ENCODE measurements at places on chromosomes 5 and 9.

- peak; percentile 92 for DNase-seq
Observed at GRCh38 chr9:35646533-35647265, 4.0 kb downstream of the SIT1 start.

DNA sequence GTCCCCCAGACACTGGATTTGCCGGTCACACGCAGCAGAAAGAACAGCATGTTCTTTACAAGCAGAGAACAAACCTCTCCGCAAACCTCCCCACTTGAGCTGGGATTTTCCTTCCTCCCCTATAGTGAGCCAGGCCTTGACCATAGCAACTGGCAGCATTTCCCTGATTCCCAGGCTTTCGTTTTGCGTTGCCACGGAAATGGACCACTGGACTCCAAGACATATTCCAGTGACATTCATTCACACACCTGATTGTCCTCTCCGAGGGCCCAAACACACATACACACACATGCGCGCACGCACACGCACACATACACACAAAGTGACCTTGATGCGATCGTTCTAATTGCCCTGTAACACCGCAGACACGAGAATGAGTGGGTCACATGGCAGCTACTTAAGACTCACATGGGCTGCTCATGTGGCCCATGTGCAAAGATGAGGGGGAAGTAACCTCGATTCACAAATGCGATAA lies 80.9 kb upstream of the CPEB4 start:
- no peak for DNase-seq

DNA sequence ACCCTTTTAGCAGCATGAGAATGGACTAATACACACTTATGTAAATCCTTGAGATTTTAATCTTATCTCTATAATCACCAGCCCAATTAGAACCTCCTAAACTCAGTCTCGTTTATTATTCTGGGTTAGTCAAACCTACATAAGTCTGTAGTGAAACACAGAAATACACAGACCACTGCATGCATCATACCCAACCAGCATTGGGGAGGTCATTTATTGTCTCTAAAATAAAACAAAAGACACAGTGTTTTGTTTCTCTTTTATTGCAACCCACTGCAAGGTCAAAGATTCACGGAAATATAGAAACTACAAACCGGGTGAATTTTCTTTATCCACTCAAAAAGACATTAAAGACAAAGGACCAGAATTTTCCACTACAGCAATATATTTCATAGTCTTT lies 188.1 kb upstream of the EFNA5 start:
- DNase-seq = no peak

DNA sequence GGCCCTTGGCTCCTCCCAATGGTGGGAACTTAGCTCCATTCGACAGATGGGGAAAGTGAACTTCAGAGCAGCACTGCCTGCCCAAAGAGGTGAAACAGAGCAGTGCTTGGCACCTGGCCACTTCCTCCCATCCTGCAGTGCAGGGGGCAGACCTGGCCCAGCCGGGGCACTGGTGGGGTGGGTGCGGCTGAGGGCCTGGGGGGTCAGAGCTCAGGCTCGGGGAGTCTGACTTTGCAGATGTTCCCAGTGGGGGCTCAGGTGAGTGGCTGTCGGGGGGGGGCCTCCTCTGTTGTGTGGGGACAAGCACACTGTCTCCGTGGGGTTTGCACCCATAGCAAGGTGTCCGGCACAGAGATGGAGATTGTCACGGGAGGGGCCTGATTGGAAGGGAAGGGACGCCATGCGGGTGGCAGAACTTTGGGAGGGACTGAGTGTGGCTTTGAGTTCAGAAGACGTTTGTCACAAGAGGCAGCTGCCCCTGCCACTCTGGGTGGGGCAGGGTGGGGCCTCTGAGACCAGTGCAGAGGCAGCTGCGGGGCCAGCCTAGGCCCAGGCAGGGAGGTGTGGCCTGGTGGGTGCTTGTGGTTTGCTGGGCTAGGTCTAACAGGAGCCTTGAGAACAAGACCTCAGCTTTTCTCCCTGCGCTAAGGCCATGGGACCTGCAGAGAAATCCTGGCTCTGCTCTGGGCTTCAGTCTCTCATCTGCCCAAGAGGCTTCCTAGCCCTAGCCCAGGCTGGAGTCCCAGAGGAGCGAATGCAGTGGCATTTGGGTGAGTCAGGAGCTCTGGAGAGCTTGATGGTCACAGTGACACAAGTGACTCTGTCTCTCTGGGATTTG lies 2.5 kb downstream of the MYMK start:
- no peak for DNase-seq

DNA sequence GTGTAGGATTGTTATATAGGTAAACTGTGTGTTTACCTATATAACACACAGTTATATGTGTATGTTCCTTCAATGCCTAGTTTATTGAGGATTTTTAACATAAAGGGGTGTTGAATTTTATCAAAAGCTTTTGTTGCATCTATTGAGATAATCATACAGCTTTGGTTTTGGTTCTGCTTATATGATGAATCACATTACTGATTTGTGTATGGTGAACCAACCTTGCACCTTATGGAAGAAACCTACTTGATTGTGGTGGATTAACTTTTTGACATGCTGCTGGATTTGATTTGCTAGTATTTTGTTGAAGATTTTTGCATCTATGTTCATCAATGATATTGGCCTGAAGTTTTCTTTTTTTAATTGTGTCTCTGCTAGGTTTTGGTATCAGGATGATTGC lies 194.9 kb downstream of the TMEM167A start:
- no peak for DNase-seq

DNA sequence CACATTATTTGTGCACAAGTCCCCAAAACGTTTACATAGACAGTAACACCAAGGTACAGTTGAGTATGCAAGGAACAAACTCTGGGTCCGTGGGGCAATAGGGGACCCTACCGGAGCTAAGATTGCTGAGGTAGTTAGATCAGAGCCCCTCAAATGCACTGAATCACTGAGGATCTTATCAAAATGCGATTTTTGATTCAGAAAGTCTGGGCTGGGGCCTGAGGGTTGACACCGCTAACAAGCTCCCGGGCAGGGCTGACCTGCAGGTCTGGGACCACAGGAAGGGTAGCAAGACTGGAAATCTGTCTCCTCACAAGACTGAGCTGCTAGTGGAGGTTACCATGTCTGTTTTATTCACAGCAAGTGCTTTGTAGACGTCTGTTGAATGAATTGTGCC lies 1.8 kb upstream of the IL3 start:
- no peak for DNase-seq

- DNase-seq = no peak
Observed at GRCh38 chr5:125053179-125053578, 306.7 kb upstream of the ZNF608 start.

- no peak for DNase-seq
Observed at GRCh38 chr5:172540099-172540870, 86.0 kb upstream of the SH3PXD2B start.

DNA sequence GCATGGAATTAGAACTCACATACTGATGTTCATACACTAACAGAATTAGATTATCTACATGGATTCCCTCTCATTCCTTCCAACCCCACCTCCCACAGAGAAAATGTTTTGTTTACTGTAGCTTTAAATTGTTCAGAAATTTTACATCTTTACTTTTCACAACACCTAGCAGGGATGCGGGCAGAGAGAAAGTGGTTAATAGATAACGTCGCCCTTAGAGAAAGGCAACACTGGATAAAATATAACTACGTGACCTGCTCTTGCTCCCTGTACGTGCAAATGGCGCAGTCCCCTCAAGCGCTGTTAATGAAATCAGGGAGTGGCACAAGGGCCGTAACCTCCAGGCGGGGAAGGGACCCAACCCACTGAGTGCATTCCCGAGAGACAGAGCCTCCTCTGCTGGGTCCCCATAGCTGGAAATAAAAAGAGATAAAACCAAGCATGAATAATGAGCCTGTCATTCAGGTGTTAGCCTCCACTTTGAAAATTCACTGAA lies 125.3 kb upstream of the DAPK1 start:
- no peak for DNase-seq

- no peak for DNase-seq
Observed at GRCh38 chr9:90457386-90458190, 185.0 kb downstream of the DIRAS2 start.

- DNase-seq = no peak
Observed at GRCh38 chr5:173535976-173536639, 80.3 kb downstream of the BOD1 start.

GRCh38 chr9:86098824-86099700 lies at the start of gene GOLM1:
TSS of gene GOLM1 (minus strand) at chr9:86099558. CDS start at chr9:86079320, 20,238 bp downstream.
- DNase-seq = peak; percentile 49

- DNase-seq = no peak
Observed at GRCh38 chr5:1879292-1880263, 3.1 kb downstream of the IRX4 start.

GRCh38 chr5:39161578-39161977 lies 57.8 kb downstream of the FYB1 start:
- DNase-seq = no peak

DNA sequence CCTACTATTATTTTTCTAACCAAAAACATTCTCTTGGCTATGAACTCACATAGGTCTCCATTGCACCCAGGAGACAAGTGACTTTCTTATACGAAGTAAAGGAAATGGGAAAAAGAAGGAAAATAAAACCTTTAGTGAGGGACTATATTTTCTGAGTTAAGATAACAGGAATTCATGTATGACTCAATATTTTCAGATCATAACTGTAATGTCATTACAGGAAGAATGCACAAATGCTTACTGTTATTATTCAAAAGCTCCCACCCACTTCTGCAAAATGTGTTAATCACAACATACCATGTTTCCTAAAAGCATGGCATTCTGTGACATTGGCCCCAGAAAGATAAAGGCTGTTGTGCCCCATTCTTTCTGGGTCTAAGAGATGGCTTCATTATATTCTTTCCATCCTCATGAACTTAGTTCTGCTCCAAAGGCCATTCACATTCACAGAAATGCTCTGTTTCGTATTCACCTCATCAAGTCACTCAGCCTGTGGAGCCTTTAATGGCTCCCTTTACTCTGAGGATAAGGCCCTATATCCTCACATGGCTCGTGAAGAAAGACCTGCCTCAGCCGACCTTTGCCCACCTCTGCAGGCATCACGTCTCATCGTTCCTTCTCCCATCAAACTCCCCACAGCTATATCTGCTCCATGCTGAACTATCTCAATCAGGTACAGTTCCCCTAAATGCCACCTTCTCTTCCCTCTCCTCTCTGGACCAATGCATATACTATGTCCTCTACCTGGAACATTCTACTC lies 77.0 kb downstream of the ABCA1 start:
- DNase-seq = no peak

- no peak for DNase-seq
Observed at GRCh38 chr9:95771556-95772246, 103.8 kb upstream of the ERCC6L2 start.

GRCh38 chr9:105681724-105682123 lies 12.6 kb upstream of the TMEM38B start:
- DNase-seq = no peak

DNA sequence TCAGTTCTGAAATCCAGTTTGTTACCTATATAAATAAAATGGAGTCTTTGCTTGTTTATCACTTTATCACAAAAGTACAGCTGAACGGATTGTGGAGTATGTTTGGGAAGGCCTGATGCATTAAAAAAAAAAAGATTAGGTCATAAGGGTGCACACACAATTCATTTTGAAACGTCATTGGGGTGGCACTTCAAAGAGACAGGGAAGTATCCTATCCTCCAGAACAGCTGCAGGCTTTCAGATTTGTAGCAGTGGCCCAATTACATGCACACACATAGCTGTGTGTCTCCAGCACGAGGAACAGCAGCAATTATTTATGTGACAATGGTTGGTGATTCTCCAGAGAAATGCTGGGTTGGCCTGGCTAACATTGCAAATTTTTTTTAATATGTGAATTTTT lies 46.8 kb upstream of the FER start:
- DNase-seq = no peak

DNA sequence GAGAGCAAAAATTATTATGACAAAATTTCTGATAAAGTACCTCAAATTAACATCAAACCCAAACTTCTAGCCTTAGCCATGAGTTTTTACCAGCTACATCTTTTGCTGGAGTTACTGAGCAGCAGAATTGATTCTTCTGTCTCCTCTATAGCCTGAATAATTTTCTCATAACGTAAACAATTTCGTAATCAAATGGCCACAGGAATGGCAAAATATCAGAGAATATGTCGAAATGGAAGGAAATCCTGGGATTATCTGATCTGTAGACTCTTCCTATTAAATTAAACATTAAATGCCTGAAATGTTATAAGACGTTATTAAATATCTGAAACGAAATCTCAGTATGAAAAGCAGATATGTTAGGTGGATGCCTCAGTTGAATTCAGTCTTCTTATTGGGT lies 41.1 kb downstream of the LURAP1L start:
- DNase-seq = no peak

GRCh38 chr5:2801577-2802525 lies 50.4 kb upstream of the IRX2 start:
- DNase-seq = no peak

DNA sequence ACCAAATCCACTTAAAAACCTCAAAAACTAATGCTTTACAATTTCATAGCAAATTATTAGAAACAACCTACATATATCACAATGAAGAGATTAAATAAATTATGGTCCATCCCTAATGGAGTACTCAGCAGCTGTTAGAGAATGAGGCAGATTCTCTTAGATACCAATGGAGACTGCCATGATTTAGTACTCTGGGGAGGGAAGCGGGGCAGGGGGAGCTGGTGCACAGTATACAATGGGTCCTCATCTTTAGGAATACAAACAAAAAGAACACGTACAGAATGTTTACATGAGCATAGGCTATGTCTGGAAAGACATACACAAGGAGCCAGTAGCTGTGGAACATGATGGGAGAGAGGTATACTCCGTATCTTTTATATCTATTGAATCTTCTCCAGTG lies 2.0 kb downstream of the LIFR start:
- DNase-seq = no peak

GRCh38 chr5:50320131-50320749 lies 120.8 kb downstream of the EMB start:
- no peak for DNase-seq

DNA sequence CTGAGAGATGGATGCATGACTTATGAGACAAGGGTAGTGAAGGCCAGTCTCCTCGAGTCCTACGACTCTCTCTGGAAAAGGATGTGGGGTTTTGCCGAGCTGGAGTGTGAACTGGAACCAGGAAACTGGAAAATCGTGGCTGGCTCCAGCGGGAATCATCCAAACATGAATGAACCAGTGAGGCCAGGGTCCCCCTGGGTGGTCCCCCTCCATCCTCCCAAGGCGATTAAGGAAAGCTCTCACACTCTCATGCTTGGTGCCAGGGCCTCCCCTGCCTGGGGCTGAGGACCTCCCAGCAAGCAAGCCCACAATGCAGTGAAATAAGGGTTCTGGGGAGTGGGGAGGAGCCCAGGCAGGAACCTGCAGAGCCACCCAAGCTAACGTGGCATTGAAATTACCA lies 9.6 kb upstream of the AMBP start:
- DNase-seq = peak; percentile 25

DNA sequence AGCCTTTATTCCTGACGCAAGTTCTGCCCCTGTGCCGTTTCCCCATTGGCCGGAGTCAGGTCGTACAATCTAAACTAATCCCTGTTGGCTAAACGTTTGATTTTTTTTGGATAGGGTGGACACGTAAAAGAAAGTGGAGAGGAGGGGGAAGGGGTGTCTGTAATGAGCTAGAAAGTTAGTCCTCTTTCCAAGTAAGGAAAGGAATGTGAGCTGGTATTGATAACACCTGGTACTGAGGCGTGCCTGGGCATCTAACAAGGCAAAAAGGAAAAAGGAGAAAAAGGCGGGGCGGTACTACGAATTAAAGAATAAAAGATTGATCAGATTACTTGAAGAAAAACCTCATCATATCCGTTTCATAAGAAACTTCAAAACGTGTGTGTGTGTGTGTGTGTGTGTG lies 665.2 kb downstream of the ANXA1 start:
- no peak for DNase-seq

Data from activated naive CD4-positive, alpha-beta T cell treated with anti-CD3 and anti-CD28 coated beads, Interleukin-2, amount 50 U/mL, for 72 hours (primary cell).